ENCODE measurements at places on chromosomes 12 and 14.
A peak's percentile ranks its signal among the peaks of the same experiment; 100 is the strongest.

DNA sequence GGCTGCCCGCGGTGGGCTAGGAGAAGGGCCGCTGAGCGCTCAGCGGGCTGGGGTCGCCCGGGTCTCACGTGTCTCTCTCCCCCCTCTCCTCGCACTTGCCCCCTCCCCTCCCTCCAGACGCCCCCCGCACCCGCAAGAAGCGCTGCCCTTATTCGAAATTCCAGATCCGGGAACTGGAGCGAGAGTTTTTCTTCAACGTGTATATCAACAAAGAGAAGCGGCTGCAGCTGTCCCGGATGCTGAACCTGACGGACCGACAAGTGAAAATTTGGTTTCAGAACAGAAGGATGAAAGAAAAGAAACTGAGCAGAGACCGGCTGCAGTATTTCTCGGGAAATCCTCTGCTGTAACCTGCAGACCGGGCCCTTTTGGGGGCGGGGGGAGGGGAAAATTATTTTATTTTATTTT, 314 bp upstream of the HOTAIR start:
- no peak for DNase-seq

- DNase-seq = no peak
These were observed 241.7 kb upstream of the AMIGO2 start for GRCh38 chr12:47321436-47321835.

- DNase-seq = no peak
These were observed at the start of gene ASB2 for GRCh38 chr14:93976477-93977057. Gene ASB2 (minus strand): TSS chr14:93976570. CDS start chr14:93964539, 12,031 bp downstream.

DNA sequence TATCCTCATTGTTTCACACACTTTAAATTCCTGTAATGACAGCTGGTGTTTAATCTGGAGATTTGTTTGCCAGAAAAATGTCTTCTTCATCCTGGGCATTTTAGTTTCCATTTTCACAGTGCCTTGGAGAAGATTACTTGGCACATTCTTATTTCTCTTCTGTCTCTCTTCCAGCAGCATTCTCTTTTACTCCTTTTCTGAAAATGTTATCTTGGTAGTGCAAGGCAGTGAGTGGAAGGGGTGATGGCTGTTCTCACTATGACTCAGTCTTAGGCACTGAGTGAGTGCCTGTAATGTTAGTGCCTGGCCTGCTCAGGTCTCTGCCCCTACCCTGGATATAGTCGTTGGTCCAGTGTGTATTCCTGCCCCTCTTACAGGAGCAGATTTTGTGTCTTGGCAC, 13.1 kb downstream of the CLECL1 start:
- DNase-seq = no peak

GRCh38 chr12:104292872-104293794, 10.4 kb upstream of the EID3 start:
- no peak for DNase-seq

- DNase-seq = no peak
These were observed 54.8 kb downstream of the GOLGA5 start for GRCh38 chr14:92848887-92849286.

GRCh38 chr14:53924753-53925152, 31.9 kb downstream of the BMP4 start:
- DNase-seq = peak; percentile 94

DNA sequence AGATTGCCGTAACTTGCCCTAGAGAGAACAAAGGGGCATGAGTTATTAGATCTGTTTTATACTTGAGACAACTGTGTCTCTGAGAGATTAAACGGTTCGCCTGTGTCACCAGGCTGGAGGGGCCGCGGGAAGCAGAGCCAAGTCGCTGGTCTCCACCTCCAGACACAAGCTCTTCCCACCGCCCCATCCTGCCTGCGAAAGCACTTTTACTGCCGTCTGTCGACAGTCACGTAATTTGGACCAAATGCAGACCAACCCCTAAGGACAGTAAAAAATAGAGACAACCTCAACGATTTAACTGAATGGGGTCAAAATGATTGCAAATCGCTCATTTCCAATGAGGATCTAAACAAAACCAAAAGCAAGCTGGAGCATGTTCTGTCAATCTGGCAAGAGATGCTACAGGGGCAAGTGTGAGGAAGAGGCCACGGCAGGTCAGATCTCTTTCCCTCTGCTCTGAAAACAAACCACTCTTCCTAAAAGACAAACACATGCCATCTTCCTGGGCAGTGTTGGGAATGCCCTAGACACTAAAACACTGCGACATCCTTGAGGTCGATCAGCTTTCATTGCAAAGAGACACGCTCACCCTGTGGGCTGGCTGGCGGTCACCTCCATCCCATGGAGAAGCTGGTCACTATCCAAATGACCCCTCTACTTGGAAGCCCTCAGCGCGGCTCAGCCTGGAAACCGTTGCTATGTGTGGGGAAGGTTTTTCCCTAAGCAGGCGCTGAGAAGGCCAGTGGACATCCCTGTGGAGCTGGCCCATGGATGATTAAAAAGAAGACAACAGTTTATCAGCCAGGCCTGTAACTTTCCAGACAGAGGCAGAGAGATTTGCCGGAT, 17.1 kb downstream of the GSC start:
- DNase-seq = no peak

- no peak for DNase-seq
These were observed 323.1 kb downstream of the PDZRN4 start for GRCh38 chr12:41511247-41511646.

- no peak for DNase-seq
These were observed 19.0 kb downstream of the A2M start for GRCh38 chr12:9096563-9097176.

DNA sequence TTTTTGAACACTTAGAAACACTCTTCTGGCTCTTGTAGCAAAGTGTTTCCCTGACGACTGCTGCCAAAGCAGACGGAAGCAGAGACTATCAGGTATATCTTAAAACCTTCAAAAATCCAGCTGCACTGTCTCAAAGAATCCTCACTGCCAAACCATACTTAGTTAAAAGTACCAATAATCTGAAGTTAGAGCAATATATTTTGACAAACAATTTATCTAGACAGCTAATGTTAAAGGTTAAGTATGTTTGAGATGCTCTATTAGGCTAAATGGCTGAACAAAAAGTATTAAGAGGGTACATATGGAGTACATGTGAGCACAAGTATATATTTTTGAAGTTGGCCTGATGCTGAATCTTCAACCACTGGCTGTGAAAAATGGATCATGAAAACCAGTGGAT, 331.9 kb upstream of the DIO2 start:
- no peak for DNase-seq

DNA sequence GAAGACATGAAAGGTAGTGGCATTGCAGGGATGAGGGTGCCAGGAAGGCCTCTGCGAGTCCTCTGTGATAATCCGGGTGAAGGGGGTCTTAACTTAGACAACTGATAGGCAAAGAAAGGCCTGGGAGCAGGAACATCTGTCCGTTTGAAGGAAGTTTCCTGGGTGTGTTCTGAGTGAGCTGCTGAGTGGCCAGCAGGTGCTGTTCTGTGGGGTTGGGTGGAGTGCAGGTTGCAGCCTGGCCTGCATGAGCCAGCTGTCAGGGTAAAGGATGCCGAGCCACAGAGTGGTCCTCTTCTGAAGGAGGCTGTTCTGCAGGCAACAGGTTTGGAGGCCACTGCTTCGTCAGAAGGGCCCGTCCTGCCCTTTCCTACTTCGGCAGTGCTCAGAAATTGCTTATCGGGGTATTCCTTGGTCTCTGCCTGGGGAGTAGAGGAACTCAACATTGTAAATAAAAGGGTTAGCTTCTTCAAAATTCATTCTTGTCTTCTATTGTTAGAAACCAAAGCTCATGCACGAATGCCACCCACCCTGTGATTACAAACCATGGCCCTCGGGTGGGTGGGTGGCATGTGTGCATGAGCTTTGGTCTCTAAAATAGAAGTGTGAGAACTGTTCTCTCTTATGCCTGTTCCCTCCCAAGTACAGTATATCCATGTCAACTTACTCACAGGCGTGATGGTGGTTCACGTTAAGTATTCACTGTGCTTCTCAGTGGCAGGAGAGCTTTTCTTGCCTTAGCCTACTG, 118.9 kb downstream of the CHST11 start:
- no peak for DNase-seq

- no peak for DNase-seq
These were observed 323.4 kb downstream of the ACSS3 start for GRCh38 chr12:81401241-81401640.

DNA sequence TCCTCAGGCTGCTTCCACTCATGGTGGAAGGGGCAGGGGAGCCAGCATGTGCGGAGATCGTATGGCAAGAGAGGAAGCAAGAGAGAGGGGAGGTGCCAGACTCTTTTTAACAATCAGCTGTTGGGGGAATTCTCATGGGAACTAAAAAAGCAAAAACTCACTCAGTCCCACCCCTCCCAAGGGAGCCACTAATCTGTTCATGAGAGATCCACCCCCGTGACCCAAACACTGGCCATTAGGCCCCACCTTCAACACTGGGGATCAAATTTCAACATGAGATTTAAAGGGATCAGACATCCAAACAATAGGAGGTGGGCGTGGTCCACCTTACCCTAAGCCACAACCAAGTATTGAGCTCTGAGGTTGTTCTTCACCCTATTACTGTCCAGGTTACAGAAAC, 375.1 kb downstream of the GRIN2B start:
- no peak for DNase-seq

DNA sequence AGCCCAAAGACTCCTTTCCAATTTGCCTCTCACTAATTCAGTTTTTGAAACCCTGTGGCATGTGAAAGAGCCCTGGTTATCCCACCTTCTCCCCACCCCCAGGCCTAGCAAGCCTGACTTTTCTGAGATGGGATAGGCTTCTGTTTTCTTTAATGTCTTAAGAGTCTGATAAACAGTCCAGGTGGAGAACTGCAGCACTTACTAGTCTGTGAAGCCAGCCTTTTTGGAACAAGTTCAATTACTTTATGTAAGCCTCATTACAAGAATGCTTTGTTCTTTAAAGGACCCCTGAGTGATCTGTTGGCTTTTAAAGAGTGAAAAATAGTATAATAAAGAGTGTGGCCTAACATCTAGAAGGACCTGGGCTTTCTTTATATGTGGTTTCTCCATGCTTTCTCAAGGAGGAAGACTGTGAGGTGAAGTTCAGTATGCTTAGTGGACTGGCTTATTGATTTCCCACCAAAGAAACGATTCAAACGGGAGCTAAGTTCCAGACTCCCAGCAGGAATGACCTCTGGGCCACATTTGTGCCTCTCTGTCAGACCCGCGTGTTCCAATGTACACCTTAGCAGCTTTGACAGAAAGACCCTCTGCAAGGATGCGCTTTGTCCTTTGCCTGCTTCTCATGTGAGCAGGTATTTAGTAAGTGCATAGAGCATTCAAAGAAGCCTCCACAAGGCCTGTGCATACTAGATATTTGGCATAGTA, 129.5 kb downstream of the DAAM1 start:
- no peak for DNase-seq

DNA sequence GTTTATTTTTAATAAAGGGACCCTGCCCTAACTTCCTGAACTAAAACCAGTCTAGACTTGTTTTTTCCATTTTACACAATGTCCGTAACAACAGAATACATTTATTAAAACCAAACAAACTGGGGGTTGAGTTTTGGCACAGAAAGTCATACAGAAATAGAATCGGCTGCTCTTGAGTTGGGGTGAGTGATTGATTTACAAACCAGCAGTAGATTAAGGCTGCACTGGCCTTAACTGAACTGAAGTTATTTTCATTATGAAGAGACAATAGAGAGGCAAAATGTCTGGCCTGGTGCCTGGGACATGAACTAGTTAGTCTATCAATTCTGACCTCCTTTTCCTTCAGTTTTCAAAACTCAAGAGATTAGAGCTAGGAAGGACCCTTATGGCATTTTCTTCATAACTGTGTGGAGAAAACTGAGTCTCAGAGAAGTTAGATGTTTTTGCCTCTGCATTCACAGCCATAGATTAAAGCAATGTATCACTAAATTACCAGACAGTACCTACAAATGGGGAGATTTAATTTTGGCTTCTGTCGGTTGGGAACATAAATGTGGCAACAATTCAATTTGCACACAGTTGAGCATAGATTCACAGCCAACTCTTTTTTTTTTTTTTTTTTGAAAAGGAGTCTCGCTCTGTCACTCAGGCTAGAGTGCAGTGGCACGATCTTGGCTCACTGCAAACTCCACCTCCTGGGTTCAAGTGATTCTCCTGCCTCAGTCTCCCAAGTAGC, 19.8 kb upstream of the MGP start:
- no peak for DNase-seq

Data from EL (cell line).